COLO829 (cell line): ENCODE measurements at places on chromosomes 5 and 9.

DNA sequence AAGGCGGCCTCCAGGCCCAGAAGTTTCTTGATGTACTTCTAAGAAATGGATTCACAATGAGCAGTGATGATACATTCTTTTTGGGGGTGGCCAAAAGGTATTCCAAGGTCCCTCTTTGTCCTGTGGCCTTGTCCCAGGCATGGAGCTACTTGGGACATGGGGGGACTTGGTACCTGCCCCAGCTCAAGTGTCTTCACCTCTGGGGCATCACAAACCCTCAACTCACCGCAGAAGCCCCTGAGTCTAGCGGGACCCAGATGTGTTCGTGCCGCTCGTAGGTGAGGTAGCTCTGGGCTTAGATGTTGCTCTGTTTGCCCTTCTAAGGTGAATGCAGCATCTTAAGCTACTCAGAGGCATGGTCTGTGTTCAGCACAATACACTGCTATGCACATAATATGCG lies 338.0 kb upstream of the IRX4 start:
- no peak for DNase-seq

DNA sequence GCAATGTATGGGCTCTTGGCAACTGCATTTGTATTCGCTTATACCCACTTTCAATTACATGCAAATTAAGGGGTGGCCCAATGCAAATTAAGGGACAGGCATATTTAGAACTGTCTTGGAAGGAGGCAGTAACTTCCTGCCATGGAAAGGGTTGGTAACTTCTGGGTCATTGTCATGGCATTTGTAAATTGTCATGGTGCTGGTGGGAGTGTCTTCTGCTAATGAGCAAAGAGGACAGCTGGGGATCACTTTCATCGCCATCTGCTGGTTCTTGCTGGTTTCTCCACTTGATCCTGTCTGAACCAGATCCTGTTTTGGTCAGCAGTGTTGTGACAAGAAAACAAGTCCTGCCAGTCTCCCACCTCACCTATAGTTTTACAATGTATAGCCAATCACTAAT lies 23.3 kb upstream of the UGT3A2 start:
- no peak for DNase-seq

GRCh38 chr5:160083501-160083900 lies 35.7 kb downstream of the PWWP2A start:
- DNase-seq = no peak

DNA sequence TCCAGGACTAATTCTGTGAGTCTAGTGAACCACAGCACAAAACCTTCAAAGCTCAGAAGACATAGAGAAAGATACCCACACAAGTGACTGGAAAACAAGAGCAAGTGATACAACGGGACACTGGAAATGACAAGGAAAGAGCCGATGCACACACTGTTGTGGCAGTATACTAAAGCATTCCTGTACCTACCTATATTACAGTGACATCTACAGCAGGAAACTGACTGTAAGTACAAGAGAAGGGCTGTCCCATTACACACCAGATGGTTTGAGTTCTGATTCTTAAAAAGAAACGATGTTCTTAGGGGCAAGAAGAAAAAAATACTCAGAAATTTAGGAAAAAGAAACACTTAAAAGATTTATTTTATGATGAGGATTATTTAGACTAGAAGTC lies 18.5 kb downstream of the TMEM245 start:
- DNase-seq = no peak

DNA sequence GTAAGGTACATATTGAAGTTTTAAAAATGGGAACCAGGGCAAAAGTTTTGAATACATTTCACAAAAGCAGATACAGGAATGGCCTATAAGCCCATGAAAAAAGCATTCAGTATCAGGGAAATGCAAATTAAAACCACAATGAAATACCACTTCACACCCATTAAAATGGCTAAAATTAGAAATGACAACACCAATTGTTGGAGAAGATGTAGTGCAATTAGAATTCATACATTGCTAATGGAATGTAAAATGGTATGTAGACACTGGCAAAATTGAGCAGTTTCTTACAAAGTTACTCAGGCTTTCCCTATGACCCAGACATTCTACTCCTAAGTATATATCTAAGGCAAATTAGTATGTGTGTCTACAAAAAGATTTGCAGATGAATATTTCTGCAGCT lies 34.2 kb downstream of the CDC14B start:
- no peak for DNase-seq

DNA sequence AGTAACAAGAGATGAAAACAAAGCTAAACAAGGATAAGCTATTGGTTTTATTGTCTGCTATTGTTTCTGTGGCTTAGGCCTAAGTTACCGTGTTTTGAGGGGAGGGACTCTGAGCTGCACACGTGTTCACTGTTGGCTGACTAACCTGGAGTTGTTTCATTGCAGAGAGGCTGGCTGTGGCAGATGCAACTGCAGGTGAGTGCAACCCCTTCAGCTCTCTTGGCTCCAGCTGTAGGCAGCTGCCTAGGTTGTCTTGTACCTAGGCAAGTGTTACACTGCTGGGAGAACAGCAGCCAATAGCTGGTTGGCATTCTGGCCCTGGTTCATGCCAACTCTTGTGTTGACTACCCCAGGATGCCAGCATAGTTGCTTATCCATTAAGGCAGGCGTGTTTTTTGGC lies 17.6 kb upstream of the MATR3 start:
- no peak for DNase-seq

DNA sequence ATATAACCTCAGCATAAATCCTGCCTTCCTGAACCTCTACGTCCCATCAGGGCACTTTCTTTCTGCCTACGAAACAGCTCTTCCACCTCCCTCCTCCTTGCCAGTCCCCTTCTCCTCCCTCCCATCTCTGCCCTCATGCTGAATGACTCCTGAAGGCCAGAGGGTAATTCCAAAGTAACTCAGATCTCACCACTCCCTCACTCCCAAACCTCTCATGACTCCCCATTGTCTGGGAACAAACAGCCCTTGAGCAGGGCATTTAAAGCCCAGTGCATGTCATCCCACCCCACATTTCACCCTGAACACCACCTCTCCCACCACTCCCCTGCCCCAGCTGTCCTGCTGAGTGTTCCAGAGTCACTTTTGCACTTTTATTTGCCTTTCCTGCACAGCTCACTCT lies 8.9 kb upstream of the FBP1 start:
- DNase-seq = no peak

DNA sequence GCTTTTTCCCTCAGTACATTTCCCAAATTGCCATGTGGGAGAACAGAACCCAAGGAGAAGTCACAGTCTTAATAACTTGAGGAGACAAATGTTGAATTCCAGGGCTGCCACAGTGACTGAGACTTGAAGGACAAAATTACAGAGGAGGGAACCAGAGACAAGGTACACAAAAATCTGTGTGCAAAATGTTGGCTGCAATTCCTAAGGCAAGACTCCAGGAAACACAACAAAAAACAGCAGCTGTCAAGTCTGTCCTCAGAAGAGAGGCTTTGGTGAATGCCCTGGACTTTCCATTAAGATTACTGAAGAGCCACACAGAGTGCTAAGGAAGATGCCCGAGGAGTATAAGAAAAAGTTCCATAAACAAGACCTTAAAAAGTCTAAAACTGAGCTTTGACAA lies 21.1 kb downstream of the AP3B1 start:
- DNase-seq = no peak

- DNase-seq = no peak
These were observed 229.1 kb upstream of the IL12B start for GRCh38 chr5:159559337-159559736.

- peak; percentile 1 for DNase-seq
These were observed 56.6 kb downstream of the ELAVL2 start for GRCh38 chr9:23769307-23769935.

DNA sequence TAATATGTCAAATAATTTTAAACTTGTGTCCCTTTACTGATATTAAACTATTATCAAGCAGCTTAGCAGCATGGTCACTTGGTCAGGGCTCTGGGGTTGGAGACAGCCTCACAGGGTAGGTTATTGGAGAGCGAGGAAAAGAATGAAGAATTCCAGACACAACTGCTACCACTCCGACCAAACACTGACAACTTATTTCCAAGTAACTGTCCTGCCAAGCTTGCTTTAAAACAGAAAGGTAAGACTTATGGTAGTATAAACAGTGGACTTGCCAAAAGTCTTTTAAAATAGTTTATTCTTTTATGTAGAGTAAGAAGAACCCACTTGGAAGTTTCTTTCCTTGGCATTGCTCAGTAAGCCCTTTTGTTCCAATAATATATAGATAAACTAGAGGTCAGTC lies 364.1 kb downstream of the DEPDC1B start:
- no peak for DNase-seq

- no peak for DNase-seq
These were observed 24.9 kb downstream of the CNOT6 start for GRCh38 chr5:180519098-180519497.

DNA sequence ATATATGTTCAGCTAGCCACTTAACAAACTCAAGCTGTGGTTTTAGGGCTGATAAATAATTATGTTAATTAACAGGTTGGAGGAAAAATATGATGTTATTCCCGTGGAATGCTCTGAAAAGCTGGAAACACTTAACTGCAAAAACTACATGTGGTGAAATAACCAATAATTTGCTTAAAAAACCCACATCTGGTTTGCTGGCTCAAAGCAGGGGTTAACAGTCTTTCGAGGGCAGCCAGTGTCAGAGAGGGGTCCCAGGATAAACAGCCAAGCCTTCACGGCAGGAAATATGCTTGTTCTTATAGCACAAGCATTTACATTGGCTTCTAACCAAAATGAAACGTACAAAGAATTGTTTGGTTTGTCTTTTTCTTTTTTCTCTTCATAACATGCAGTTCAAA lies 254.0 kb upstream of the GAS1 start:
- no peak for DNase-seq

DNA sequence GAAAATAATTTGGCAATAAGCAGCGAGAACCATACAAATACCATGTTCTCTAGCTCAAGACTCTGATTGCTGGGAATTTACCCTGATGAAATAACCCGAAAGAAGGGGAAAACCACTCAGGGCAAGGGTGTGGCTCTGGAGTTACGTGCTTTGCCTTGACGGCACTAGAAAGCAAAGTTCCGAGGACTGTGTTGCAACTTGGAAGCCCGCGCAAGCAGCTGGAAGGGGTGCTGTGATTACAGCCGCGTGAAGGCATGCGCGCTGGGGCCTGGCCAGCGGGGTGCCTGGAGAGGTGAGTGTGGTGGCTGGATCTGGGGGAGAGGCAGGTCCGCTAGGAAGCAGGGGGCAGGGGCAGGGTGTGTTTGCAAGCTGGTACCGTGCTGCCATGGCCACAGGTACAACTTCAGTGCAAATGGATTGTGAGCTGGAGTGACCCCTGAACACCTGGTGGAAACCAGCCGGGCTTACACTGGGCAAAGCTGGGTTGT lies 52.6 kb upstream of the CNOT6 start:
- DNase-seq = no peak

- no peak for DNase-seq
These were observed 61.4 kb upstream of the SRP19 start for GRCh38 chr5:112799661-112800060.

- peak; percentile 39 for DNase-seq
These were observed 6.6 kb upstream of the FAM151B start for GRCh38 chr5:80481019-80481893.

- DNase-seq = no peak
These were observed 41.4 kb upstream of the CTNNA1 start for GRCh38 chr5:138711811-138712210.

- no peak for DNase-seq
These were observed 101.6 kb downstream of the CDH12 start for GRCh38 chr5:22751536-22751935.

- peak; percentile 88 for DNase-seq
These were observed 62.6 kb downstream of the SUSD1 start for GRCh38 chr9:112112519-112112918.

GRCh38 chr9:137123468-137123837 lies 8.9 kb upstream of the DPP7 start:
- DNase-seq = no peak

DNA sequence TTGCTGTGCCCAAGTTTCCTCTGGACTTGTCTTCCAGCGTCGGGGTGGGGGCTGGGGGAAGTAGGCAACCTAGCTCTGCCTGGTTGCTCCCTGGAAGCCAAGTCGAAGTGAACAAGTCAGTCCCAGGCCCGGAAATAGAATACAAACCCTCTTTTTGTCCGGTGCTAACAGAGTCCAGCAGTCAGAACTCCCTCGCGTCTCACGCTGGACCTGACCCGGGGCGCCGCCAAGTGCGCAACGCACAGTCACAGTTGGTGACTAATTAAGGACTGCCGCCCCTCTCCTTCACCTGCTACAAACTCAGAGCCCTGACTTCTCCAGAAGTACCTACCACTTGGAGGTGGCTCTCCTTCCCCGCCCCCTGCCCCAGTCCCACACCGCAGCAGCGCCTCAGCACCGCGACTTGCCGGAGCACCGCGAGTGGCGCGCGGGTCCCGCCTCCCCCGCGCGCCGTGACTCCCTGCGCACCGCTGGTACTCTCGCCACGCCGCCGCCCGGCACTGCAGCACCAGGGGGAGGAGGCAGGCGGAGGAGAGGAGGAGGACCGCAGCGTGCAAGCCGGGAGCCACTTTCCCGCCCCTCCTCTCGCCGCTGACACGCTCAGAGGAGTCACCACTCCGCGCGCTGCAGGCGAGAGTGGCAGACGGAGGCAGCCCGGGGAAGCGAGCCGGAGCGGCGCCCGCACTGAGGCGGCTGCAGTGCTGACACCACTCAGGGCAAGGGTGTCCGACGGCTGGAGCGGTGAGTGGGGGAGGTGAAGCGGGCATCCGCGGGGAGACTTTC lies at the start of gene SV2C:
Gene SV2C, plus strand, starts transcription at position 612 of the 783 bp plus-strand sequence. CDS start 48,368 bp downstream, outside the sequence.
- no peak for DNase-seq
